ENCODE measurements at places on chromosomes 6 and 20.

- DNase-seq, result no peak
Measured at GRCh38 chr6:168390749-168391420, 50.1 kb upstream of the SMOC2 start.

DNA sequence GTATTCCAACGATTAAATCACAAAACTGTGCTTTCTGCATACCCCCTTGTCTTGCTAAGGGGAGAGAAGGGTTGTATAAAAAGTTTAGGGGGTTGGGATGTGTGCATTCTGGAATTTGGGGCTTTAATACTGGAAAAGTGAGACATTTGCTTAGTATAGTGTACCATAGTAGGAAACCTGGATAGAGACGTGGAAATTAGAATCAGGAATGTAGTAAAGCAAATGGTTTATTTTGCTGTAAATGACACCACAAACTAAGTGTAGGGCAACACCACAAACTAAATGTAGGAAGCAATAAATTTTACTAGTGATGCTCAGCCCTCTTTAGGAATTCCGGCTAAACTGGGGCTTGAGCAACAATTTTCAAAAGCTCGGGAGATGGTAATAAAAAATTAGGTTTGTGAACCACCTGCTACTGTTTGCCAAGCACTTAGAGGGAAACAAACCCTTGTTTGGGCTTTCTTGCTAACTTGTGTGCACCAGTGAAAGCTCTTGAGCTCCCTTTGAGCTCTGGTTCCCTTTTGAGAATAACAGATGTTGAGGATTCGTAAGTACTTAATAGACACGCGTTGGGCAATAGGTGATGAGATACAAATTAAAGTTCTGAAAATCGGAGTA is 13.8 kb downstream of the BRD2 start:
- no peak for DNase-seq

- DNase-seq, result no peak
Measured at GRCh38 chr6:47512872-47513271, 35.3 kb downstream of the CD2AP start.

GRCh38 chr6:84166395-84166794 is 61.0 kb downstream of the CEP162 start:
- DNase-seq, result no peak

- DNase-seq, result no peak
Measured at GRCh38 chr20:59775687-59776055, 157.8 kb downstream of the SYCP2 start.
